ENCODE measurements at places on chromosomes 12 and 14.

GRCh38 chr12:57619434-57620244 is 8.4 kb downstream of the ARHGEF25 start:
- no peak for DNase-seq

DNA sequence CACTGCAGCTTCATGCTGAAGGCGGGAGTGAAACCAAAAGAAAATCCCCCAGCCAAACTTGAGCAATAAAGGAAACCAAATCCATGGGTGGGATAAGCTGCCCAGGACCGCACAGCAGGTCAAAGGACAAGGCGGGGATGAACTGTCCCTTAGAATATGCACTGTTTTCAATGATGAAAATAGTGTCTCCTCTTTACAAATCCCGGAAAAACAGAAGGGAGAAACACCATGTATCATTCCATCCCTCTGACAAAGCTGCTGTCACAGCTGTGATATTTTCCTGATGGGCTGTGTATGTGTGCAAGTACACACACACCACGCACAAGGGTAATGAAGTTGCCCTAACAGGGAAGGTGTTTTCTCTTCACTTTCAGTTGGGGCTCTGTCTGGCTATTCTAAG is 70.3 kb downstream of the ACTN1 start:
- no peak for DNase-seq

DNA sequence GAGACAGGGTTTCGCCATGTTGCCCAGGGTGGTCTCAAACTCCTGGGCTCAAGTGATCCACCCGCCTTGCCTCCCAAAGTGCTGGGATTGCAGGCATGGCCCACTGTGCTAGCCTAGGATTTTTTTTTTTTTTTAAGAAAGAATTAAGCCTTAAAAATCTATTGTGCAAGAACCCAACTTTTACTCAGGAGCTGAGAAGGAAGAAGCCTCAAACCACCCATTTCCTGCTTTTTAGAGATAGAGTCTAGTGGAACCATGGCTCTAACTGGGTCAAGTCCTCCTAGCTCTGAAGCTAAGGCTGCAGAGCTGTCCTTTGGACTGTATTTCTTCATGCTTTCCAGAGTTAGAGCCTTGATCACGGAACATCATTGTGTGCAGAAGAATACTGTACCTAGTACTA is 1.3 kb upstream of the TSFM start:
- no peak for DNase-seq

GRCh38 chr12:21172079-21172478 is 41.1 kb downstream of the SLCO1B1 start:
- DNase-seq: no peak

DNA sequence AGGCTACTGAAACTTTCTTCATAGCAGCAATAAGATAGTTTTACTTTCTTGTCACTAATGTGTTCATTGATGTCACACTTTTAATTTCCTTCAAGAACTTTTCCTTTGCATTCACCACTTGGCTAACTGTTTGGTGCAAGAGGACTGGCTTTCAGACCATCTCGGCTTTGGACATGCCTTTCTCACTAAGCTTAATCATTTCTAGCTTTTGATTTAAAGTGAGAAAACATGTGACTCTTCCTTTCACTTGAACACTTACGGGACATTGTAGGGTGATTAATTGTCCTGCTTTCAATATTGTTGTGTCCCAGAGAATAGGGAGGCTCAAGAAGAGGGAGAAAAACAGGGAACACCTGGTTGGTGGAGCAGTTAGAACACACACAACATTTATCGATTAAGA is 41.9 kb downstream of the IFNG start:
- no peak for DNase-seq

DNA sequence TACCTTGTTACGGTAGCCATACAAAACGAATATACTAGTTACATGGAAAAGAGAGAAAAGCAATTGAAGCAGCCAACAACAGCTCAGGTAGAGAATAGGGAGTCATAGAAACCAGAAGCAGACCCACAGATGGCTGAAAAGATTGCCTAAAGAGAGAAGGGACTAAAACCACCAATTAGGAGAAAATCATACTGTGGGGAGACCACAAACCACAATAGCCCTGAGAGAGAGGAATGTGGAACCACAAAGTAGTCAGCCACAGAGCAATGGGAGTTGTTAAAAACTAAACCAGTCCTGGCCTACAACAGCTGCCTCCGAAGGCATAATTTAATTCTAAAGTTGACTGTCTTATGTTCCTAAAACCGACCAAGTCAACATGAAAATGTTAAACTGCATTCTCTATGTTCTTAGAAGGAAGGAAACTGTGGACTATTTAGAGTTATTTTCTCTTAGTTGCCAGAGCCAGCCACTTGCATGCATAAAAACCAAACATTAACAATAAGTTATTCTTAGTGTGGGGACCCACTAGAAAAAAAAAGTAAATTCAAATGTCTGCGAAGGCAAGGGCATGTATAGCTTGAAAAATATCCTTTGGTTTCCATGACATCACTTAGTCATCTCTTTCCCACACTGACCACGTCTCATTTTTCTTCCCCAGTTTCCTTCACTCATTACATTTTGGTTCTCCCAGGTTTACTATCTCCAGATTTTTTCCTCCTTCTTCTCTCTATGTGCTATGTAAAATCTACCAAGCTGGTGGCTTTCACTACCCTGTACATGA is 398.1 kb downstream of the NOVA1 start:
- DNase-seq: peak; percentile 72

GRCh38 chr12:110109037-110109836 is 14.9 kb upstream of the IFT81 start:
- DNase-seq: peak; percentile 97

DNA sequence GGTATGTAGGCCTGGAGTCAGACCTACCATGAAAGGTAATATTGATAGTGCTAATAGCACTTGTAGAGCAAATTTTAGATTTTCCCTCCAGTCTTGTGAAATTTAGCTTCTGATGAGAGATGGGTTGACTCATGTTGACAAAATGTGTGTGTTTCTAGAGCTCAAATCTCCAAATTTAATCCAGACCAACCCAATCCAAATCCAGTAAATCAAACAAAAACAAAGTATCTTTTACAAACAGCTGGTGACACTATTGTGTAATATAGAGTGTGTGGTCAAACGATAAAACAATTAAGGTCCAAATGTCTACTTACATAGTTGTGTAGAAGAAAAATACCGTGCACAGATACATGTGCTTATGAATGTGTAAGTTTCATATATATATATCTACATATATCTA is 63.4 kb upstream of the KITLG start:
- no peak for DNase-seq

DNA sequence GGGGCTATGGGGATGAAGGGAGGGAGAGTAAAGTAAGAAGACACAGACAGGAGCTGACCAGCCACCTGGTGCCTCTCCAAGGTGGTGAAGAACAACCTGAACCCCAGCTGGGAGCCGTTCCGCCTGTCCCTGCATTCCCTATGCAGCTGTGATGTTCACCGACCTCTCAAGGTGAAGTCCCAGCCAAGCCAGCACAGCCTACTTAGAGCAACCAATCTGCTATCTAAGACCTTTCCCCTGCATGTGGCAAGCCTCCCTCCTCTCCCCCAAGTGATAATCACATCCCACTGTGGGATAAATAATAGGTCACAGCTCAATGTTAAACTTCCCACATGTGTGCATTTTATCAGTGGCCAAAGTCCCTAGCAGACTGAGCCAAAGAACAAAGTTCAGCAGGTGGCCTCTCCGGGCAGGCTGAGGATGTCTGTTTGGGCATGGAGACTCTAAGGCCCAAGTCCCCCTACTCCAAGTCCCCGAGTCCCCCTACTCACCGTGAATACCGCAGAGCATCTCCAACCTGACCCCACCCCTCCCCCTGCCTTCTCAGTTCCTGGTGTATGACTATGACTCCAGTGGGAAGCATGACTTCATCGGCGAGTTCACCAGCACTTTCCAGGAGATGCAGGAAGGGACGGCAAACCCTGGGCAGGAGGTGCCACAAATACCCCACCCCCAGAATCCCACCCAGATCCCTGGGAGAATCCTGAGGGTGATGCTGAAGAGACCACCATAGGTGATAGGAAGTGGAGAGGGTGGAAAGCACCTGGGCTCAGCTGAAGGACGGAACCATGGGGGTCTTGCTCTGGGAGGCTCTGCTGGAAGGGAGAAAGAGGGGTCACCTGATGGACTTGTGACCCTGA is 3.5 kb downstream of the CPNE6 start:
- no peak for DNase-seq

DNA sequence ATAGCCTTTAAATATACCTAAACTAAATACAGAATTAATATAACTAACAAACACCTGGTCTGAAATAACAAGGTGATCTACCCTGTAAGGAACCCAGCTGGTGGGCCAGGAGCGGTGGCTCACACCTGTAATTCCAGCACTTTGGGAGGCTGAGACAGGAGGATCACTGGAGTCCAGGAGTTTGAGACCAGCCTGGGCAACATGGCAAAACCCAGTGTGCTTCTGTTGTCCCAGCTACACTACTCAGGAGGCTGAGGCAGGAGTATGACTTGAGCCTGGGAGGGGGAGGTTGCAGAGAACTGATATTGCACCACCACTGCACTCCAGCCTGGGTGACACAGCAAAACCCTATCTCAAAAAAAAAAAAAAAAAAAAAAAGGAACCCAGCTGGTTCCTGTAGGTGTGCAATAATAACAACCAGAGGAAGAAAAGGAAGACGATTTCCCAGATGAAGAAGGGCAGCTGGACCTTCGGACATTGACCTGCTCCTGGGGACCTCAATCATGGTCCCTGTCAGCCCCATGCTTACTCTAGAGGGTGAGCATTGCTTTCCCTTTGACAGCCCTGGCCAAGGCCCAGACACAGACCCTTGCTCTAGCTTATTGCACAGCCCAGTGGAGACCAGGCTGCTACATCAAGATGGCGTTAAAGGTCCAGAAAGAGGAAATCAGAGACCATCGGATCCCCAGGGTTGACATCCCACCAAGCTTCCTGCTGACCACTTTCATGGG is 5.4 kb downstream of the FOS start:
- no peak for DNase-seq

GRCh38 chr12:110379197-110379596 is 24.3 kb downstream of the ANAPC7 start:
- no peak for DNase-seq

GRCh38 chr12:130155416-130156073 is 6.7 kb upstream of the FZD10 start:
- no peak for DNase-seq

DNA sequence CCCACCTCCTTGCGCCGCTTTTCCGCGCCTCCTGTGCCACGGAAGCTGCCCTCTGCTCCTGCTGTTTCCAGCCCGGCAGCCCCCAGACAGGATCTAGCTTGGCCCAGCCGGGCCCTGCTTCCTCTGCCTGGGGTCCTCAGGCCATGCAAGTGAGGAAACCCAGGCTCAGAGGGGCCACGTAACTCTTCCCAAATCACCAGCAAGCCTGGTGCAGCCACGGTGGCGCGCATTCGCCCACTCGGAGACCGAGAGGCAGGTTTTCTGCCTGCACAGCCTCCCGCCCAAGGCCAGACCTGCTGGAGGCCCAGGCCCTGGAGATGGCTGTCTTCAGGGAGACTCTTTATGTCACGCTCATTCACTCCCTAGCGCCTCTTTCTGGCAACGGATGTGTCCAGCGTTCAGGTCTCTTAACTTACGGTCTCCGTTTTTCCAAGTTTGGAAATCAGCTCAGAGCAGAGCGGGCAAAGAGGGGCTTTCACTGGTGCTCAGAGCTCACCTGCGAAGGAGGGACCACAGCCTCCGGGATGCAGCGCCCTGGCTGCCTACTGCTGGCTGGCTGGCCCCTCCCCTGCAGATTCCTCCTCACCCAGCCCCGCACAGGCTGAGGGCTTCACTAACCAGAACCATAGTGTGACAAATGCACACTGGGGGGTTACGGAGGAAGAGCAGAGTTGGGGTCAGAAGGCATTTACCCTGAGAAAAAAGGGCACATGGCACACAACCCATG is 20.6 kb upstream of the CEP170B start:
- DNase-seq: no peak

GRCh38 chr12:58761308-58761707 is 159.0 kb downstream of the LRIG3 start:
- no peak for DNase-seq

- no peak for DNase-seq
These were observed 18.7 kb upstream of the ASPG start for GRCh38 chr14:104066719-104067295.

DNA sequence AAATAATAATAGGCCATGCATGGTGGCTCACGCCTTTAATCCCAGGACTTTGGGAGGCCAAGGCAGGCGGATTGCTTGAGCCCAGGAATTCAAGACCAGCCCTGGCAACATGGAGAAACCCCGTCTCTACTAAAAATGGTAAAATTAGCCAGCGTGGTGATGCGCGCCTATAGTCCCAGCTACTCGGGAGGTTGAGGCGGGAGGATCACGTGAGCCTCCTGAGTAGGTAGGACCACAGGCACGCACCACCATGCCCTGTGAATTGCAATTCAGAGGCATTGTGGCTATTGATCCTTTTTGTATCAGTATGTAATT is 2.3 kb downstream of the ARHGDIB start:
- no peak for DNase-seq

- no peak for DNase-seq
These were observed 1266.1 kb downstream of the LRFN5 start for GRCh38 chr14:42872786-42873185.

DNA sequence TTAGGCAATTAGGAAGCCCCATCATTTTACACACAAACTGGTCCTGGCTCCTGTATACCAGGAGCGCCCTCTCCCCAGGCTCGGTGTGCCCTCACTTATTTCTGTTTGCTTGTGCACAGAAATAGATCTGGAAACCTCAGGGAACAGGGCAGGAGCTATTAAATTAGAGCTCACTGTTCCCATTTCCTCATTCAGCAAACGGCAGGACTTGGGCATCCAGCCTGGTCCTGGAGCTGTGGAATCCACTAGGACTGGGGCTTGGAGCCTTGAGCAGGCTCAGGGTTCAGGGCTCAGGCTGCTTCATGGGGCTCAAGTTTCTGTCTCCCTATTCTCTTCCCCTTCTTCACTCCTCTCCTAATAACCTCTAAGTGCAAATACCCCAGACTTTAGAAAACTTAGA is 91.3 kb downstream of the VCPKMT start:
- no peak for DNase-seq

- DNase-seq: no peak
These were observed 126.9 kb upstream of the PRICKLE1 start for GRCh38 chr12:42716491-42716891.

DNA sequence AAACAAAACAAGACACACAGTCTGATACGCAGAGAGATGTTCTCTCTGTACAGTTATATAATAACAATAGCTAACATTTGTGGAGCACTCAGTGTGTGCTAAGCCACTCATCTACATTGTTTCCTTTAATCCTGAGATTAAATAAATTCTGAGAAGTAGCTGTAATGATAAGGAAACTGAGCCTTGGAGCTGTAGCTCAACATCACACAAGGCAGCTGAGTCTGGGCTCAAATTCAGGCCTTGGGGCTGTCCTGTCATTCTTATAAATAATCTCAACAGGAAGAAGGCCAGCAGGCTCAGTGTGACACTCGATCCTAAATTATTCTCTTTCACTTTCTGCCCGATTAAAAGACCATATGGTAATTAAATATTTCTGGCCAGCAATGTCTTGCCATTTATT is 24.5 kb downstream of the CDKN1B start:
- DNase-seq: no peak

DNA sequence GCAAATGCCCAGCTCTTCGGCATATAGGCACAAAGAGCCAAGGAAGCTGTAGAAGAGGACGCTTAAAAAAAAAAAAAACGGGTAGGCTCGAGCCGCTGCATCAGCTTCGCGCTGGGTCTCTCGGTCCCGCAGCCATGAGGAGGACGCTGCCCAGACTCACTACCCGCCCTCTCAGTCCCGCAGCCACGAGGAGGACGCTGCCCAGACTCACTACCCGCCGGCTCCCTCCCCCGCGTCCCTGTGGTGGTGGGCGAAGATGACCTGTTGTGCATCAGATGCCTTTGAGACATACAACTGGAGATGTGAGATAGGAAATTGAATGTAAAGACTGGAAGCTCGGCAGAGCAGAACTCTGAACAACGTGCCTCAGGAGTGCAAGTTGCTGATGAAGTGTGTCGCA is 11.4 kb upstream of the SPSB2 start:
- no peak for DNase-seq

GRCh38 chr14:100192250-100192671 is 32.8 kb upstream of the DEGS2 start:
- DNase-seq: no peak
